ENCODE measurements at places on chromosomes 3 and 15. TPM values are rescaled to one million over a fixed set of nuclear protein-coding genes. Genes with fewer than 3 reads are reported as not detected.

GRCh38 chr15:53437366-53437765 is 322.1 kb downstream of the WDR72 start:
- DNase-seq, result no peak

- no peak for DNase-seq
Observed at GRCh38 chr3:97241417-97241816, 427.0 kb downstream of the EPHA6 start.

Gene TEX55
- total RNA-seq, result not detected

Gene CSPG5
- total RNA-seq, result 0.84 TPM

DNA sequence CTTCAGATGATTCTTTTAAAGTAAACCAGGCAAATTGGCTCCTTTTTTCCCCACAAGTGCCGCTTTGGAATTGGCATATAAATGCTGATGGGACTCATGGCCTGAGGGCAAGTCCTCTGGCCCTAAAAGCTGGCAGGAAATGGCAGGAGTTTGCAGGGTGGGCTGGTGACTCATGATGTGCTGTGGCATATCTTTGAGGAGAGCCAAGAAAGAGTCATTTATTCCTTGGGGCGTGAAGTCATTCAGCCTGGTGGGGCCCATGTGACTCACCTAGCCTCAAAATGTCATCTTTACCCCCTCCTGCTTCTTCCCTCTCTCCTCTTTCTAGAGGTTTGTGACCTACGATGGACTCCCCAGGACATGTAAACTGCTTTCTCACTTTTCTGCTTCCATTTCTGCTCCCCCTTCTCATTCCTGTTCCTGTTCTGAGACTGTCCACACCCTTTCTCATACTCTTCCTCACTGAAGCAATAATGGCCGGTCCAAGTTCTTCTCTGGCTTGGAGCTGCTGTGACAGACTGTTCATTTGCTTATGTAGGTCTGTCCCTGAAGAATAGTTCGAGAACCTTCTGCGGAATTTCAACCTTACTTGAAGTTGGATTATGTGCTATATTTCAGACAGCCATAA is 326.1 kb downstream of the SATB1 start:
- DNase-seq, result no peak

Gene FOXL2NB
- not detected for total RNA-seq

- no peak for DNase-seq
Observed at GRCh38 chr15:52745326-52746161, 44.6 kb downstream of the ONECUT1 start.
